ENCODE measurements at places on chromosomes 4 and X. TPM values are rescaled to one million over a fixed set of nuclear protein-coding genes. Genes with fewer than 3 reads are reported as not detected.

The TMEM164 gene
- 2.3 TPM for polyA plus RNA-seq

The PRPS2 gene
- 23.7 TPM for polyA plus RNA-seq

The FGFR3 gene
- 2.1 TPM for polyA plus RNA-seq

The ETDB gene
- not detected for polyA plus RNA-seq

The F8A3 gene
- polyA plus RNA-seq: 8.4 TPM

The CDKL5 gene
- not detected for polyA plus RNA-seq

The ATOH1 gene
- polyA plus RNA-seq: not detected

The CPZ gene
- polyA plus RNA-seq: not detected

The CLGN gene
- 3.9 TPM for polyA plus RNA-seq

The KCNIP4 gene
- 1,187 TPM for polyA plus RNA-seq

The RAB39B gene
- polyA plus RNA-seq: 22.1 TPM

The CXCL8 gene
- not detected for polyA plus RNA-seq

The CXCL13 gene
- polyA plus RNA-seq: not detected

Measured in Purkinje cell (primary cell).